NCI-H446 treated with DMSO at 0.1 percent for 48 hours (cell line): ENCODE measurements at places on chromosomes 6 and 20.

- DNase-seq: no peak
Observed at GRCh38 chr6:111761783-111762312, 111.4 kb downstream of the FYN start.

GRCh38 chr6:166598441-166599138 lies 12.1 kb upstream of the RAMACL start:
- no peak for DNase-seq

DNA sequence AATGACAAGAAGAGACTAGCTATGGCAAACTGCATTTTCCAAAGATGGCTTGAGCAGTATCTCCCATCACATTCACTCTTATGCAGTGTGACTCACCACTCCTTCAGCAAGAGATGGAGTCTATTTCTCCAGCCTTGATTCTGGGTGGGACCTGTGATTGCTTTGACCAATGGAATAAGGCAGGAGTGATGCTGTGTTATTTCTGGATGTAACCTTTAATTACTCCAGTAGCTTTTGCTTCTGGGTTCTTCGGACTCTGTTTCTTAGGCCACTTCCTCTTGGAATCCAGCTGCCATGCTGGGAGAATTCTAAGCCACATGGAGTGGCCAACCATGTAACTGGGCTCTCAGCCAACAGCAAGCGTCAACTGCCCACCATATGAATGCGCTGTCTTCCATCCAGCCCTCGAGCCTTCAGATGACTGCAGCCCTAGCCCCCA lies 50.7 kb downstream of the TGM2 start:
- DNase-seq: no peak

- no peak for DNase-seq
Observed at GRCh38 chr20:11682285-11682684, 235.4 kb upstream of the BTBD3 start.

DNA sequence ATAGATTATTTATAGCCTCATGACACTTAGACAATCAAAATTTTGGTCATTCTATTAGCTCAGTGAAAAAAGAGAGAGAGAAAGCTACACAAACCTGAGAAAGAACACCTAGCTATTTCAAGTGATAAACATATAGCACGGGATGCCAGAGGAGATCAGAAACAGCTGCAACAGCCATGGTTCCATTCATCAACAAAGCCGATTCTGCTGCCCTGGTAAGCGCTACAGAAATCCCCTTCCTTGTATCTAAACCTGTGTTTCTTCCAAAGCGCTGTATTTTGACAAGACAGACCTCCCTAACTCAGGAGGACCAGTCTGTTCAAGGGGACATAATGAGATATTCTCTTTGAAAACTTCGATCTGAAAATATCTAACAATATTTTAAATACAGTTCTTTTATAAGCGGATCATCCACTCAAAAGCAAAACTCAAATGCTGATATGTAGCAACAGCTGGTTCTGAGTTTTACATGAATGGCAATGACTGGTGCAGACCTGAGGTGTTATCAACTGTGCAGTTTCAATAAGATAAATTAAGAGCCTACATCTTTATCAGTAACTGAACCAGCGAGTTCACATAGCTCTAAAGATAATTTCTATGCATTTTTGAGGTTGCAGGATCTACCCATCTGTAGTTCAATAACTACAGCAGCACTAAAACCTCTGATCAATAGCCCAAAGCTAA lies 447.8 kb downstream of the FRK start:
- DNase-seq: no peak

GRCh38 chr20:40769677-40770285 lies 80.7 kb upstream of the MAFB start:
- DNase-seq: no peak

DNA sequence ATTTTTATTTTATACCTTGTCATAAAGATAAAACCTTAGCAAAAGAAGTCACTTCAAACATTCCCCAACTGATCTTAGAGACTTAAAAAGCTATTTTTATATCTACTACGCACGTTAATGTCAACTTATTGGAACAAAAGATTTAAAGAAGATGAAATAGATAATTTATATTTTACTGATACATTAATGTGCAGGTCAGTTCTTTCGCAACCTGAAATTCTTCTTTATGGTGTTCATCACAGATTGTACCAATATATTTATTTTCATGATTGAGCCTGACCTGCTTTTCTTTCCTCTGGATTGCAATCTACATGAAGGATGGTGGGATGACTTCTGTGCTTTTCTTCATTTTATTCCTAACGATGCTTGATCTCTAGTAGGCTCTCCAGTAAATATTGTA lies 596.3 kb downstream of the PHF3 start:
- DNase-seq: no peak

DNA sequence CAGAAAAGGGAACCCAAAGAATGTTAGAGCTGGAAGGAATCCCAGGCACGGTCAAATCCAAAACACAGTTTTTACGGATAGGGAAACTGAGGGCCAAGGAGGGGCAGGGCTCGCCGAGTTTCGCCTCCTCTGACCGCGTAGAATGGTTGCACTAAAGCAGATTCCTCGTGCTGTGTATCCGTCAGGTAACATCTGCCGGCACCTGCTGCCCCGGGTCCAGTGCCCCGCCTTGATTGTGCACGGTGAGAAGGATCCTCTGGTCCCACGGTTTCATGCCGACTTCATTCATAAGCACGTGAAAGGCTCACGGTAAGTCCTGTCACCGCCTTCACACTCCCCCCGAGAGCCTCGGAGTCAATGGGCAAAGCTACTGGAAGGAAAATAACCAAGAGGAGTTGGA lies 17.1 kb downstream of the TUBB2A start:
- DNase-seq: no peak
